ENCODE measurements at places on chromosomes 6 and 20.

- DNase-seq, result no peak
These were observed 11.4 kb upstream of the TXLNB start for GRCh38 chr6:139303185-139303584.

GRCh38 chr6:40957616-40958492 lies 81.2 kb downstream of the UNC5CL start:
- no peak for DNase-seq

GRCh38 chr6:158854214-158855101 lies 35.3 kb upstream of the EZR start:
- no peak for DNase-seq

GRCh38 chr6:18280084-18280483 lies 15.8 kb upstream of the DEK start:
- DNase-seq, result no peak

- no peak for DNase-seq
These were observed 79.5 kb upstream of the PBOV1 start for GRCh38 chr6:138297761-138298298.

DNA sequence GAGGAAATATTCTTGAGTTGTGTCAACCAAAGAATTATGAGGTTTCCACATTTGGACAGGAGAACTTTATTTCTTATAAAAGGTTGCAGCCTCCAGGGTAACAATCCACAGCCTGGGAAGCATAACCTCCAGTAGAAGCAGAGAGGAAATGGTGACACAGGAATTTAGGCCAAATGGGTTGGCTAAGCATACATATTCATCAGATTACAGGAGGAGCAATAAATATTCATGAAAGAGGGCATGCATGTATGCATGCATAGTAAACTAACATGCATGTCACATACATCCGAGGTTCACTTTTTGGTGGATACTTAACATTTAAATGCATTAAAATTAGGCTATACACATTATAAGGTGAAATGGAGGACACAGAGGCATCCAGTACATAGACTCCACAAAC lies 55.7 kb upstream of the NT5E start:
- DNase-seq, result no peak

GRCh38 chr6:100185615-100186014 lies 191.6 kb upstream of the MCHR2 start:
- DNase-seq, result no peak

GRCh38 chr6:138234363-138234762 lies 16.1 kb upstream of the PBOV1 start:
- no peak for DNase-seq

GRCh38 chr6:69349771-69350170 lies 447.0 kb downstream of the LMBRD1 start:
- DNase-seq, result no peak

- no peak for DNase-seq
These were observed 64.8 kb downstream of the CARMIL1 start for GRCh38 chr6:25343984-25344383.

All from neuronal stem cell (in vitro differentiated cells).